Activated T-cell treated with anti-CD3 and anti-CD28 coated beads for 4 hours (primary cell): ENCODE measurements at places on chromosomes 7 and 10.

- no peak for DNase-seq
These were observed 24.5 kb downstream of the XPNPEP1 start for GRCh38 chr10:109898666-109899355.

GRCh38 chr10:44042075-44042770, 342.7 kb downstream of the CXCL12 start:
- DNase-seq: no peak

- no peak for DNase-seq
These were observed 101.2 kb upstream of the TRIM24 start for GRCh38 chr7:138358850-138359341.

DNA sequence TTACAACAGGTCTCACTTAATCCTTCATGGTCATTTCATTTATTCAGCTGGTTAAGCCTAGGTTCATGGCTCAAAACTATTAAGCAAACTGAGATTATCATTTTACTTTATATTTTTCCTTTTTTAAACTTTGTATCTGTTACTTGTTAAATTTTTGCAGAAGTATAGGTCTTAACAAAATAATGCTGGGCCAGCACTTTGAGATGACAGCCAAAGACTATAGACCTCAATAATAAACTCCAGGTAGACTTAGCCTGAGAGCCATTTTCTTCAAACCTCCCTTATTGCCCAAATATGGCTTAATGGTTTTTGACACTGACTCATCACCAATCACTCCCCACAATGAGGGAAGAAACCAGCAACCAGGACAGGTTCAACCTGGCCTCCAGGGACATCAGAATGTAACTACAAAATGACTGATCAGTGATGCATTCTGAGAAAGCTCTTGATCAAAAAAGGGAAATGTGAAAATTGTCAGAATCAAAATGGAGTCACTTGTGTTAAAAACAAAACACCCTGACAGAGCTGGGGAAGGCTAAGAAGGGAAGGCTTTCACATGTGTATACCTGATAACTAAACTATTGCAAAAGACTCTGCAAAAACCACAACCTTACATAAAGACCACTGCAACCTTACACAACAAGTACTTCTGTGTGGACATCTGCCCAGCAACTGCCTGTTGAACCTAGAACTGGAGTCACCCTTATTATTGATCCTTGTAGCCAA, 2.1 kb upstream of the CCDC126 start:
- no peak for DNase-seq

GRCh38 chr7:157832006-157832405, 495.2 kb downstream of the DNAJB6 start:
- DNase-seq: no peak

DNA sequence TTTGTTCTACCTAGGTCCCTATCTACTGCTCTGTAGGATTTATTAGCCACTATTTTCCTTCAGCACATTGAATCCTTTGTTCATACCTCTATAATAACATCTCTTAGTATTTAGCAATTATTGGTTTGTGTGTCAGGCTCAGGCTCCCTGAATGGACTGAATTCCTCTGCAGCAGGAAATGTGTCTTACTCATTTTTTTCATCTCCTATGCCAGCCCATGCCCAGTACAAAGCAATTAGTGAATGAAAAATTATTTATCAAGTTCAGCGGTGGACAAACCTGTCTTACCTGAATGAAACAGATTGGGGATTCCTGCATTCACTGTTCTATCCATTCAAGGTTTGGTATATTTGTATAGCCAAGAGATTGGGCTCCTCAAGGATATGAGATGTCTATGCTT, 53.7 kb downstream of the C1GALT1 start:
- DNase-seq: no peak
